Naive thymus-derived CD4-positive, alpha-beta T cell (primary cell): ENCODE measurements at places on chromosomes 3 and 15. TPM values are rescaled to one million over a fixed set of nuclear protein-coding genes. Genes with fewer than 3 reads are reported as not detected.

DNA sequence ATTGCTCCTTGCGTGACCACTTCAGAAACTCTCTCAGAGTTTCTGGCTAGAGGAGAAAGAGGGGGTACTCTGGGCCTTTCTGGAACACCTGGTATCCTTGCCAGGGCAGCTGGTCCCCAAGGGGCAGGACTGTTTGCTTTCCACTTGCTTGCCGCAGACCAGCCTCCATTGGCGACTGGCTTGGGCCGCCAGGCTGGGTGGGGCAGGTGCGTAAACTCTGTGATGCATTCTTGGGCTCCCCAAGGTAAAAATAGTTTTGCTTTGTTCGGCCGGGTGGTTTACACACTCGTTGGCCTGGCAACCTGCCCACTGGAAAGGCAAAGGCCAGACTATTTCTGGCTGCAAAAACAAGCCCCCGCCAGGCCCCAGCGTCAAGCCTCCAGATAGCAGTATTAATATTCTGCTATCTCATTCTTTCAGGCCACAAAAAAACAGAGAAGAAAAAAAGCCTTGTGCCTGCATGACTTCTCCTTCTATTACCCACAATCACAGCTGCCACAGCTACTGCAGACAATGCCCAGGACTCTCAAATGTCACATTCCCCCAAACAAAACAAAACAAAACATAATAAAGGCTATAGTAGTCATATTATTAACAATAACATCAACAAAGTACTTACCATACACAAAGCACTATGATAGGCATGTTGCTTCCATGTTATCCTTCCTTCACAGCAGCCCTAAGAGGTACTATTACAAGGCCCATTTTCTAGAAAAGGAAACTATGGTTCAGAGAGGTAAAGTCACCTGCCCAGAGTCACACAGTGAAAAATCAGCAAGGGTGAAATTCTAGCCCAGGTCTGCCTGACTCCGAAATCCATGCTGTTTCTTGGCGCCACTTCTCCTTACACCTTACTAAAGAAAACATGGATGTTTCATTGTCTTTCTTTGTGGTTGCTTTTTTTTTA is 14.0 kb upstream of the SSUH2 start:
- no peaks in the 10 kb centered on the region for H3K27me3 ChIP-seq
- no peak for DNase-seq
- no peaks in the 10 kb centered on the region for H3K36me3 ChIP-seq
- no peaks in the 10 kb centered on the region for H3K4me1 ChIP-seq
- H3K4me3 ChIP-seq, result no peak overlapping the region

DNA sequence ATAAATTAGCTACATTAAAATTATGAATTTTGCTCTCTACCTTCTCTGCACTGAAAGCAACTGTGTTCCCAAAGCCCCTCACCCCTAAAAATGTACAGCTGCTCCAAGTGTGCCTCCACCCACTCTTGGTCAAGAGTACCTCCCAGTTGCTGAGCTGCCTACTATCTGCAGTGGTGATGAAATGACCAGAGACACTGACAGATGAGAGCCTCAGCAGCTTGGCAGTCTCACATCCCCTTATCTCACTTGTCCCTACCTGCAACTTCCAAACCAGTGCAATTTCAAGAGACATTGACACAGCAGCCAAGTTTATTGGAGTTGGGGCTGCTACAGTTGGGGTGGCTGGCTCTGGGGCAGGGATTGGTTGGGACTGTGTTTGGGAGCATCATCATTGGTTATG is 52.2 kb upstream of the COL6A5 start:
- H3K4me1 ChIP-seq, result no peaks in the 10 kb centered on the region
- H3K36me3 ChIP-seq, result no peaks in the 10 kb centered on the region
- H3K4me3 ChIP-seq, result no peak overlapping the region
- H3K27me3 ChIP-seq, result no peaks in the 10 kb centered on the region
- DNase-seq, result no peak
- H3K27ac ChIP-seq, result no peak overlapping the region

DNA sequence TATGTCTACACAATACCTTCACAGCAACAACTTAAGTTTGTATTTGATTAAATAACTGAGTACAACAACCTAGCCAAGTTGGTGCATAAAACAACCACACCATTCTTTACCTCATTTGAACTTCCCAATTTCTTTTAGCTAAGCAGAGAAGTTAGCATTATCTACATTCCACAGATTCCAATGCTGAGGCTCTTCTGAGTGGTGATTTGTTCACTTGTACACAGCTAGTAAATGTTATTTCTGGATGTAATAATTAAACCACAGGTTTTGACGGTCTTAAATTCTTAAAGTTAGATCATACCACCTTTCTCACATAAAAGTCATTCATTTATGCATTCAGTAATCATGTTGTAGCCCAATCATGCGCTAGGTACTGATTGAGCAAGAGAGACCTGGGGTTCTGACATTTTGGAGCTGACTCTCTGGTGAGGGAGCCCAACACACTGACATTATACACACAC is 102.5 kb downstream of the SST start:
- no peak for DNase-seq
- no peak overlapping the region for H3K27ac ChIP-seq
- no peaks in the 10 kb centered on the region for H3K4me1 ChIP-seq
- H3K27me3 ChIP-seq, result no peaks in the 10 kb centered on the region
- no peak overlapping the region for H3K4me3 ChIP-seq

DNA sequence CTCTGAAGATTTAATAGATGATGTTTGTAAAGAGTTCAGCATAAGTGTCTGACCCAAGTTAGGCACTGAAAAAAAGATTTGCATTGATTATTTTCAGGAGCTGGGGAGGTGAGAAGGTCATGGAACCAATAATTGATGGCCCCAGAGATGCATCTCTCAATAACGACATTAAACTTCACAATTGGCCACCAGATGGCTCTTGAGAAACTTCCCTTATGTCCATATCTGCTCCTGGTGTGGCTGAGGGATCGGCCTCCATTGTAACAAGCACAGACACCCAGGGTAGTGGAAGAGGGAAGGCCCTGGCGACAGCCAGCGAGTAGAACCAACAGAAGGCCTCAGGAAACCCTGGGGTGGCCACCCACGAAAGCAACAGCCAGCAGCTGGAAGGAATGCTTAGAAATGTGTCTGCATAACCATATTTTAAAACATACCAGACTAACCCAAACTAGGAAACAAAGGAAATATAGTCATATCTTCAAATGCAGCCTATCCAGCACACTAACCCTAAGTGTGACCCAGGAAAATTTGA is 536.7 kb downstream of the SOX2 start:
- H3K4me3 ChIP-seq, result no peak overlapping the region
- no peaks in the 10 kb centered on the region for H3K36me3 ChIP-seq
- no peaks in the 10 kb centered on the region for H3K4me1 ChIP-seq
- no peak for DNase-seq

CADM2 gene
- not detected in 2 replicates for total RNA-seq

KLHL40 gene
- total RNA-seq, result not detected in 2 replicates

DNA sequence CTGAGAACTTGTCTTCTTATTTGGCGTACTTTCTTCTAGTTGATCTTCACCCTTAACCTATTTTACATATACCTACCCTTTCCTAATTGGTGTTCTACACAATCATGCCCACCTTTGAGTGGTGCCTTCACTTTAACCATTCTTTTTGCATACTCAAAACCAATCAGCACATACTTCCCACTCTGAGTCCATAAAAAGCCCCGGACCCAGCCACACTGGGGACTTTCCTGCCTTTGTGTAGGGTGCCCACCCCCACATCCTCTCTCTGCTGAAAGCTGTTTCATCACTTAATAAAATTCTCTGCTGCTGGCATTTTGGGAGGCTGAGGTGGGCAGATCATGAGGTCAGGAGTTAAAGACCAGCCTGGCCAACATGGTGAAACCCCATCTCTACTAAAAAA is 15.9 kb upstream of the CHST2 start:
- H3K4me1 ChIP-seq, result no peaks in the 10 kb centered on the region
- no peak overlapping the region for H3K4me3 ChIP-seq
- H3K27me3 ChIP-seq, result no peaks in the 10 kb centered on the region
- H3K36me3 ChIP-seq, result no peaks in the 10 kb centered on the region

GRCh38 chr3:186759231-186759930 is 24.0 kb upstream of the EIF4A2 start:
- H3K36me3 ChIP-seq, result no peaks in the 10 kb centered on the region
- H3K4me3 ChIP-seq, result no peak overlapping the region
- H3K27ac ChIP-seq, result no peak overlapping the region
- no peaks in the 10 kb centered on the region for H3K27me3 ChIP-seq
- no peaks in the 10 kb centered on the region for H3K4me1 ChIP-seq

MELTF gene
- total RNA-seq, result 0.86 TPM

DNA sequence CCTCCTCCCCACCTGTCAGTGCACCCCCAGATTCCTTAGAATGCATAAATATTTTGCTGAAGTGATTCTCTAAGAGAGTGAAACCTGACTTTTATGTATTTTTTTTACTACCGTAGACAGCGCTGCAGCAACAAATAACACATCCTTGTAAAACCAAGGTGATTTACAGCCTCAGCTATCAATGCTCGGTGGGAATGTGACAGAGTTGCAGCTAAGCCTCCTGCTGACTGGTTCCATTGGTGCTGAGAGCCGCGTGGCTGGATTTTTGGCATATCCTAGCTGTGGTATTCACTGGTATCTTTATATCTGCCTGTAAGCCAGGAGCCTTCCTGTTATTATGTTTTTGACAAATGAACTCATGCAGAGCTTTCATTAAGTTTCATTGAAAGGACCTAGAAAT is 11.0 kb downstream of the FGD5 start:
- no peak for DNase-seq
- H3K4me1 ChIP-seq, result no peaks in the 10 kb centered on the region
- no peak overlapping the region for H3K27ac ChIP-seq
- no peaks in the 10 kb centered on the region for H3K36me3 ChIP-seq
- H3K27me3 ChIP-seq, result no peaks in the 10 kb centered on the region
- H3K4me3 ChIP-seq, result no peak overlapping the region

TRH gene
- total RNA-seq, result not detected in 2 replicates

DNA sequence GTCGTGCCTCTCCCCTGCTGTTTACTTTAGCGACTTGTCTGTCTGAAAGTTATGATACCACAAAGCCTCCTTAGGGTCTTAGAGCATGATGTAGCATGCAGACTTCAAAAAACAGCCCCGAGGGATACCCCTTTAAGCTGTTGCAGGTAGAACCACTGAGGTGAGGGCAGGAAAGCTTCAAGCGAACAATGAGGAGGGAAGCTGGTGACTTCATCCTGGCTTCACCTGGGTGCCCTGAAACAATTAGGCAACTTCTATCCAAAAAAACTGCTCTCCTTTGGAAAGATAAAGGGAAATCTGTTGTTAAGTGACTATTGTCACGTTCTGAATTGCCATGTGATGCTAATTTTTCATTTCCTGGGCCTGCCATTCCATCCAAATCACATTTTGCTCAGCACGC is 231.6 kb downstream of the SOX2 start:
- H3K36me3 ChIP-seq, result no peaks in the 10 kb centered on the region
- no peaks in the 10 kb centered on the region for H3K4me1 ChIP-seq
- H3K4me3 ChIP-seq, result no peak overlapping the region
- no peak for DNase-seq
- no peak overlapping the region for H3K27ac ChIP-seq

CTXN2 gene
- not detected in 2 replicates for total RNA-seq

FBXW12 gene
- not detected for total RNA-seq

CYP11A1 gene
- 1.0 TPM for total RNA-seq

DNA sequence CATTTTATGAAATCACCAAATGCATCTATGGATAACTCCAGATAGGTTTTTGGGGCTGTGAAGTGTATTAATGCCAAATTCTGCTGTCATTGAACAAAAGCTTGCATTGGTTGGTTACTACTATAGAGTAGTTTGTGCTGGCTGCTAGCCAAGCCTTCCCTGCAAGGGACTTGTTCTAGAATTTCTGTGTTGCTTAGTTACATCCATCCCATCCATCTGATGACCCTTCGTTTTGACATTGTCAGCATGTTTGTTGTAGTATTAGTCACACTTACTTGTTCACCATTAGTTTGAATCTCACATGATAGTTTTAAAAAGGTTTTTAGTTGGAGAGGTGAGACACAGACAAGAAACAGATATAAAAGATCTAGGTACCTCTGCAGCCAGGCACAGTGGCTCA is 7.0 kb upstream of the NIPA2 start:
- H3K36me3 ChIP-seq, result peaks cover 3% of the 10 kb centered on the region
- no peaks in the 10 kb centered on the region for H3K4me1 ChIP-seq
- no peak overlapping the region for H3K27ac ChIP-seq
- H3K4me3 ChIP-seq, result no peak overlapping the region
- DNase-seq, result no peak
- H3K27me3 ChIP-seq, result no peaks in the 10 kb centered on the region
